ENCODE measurements at places on chromosomes 1 and 21.

DNA sequence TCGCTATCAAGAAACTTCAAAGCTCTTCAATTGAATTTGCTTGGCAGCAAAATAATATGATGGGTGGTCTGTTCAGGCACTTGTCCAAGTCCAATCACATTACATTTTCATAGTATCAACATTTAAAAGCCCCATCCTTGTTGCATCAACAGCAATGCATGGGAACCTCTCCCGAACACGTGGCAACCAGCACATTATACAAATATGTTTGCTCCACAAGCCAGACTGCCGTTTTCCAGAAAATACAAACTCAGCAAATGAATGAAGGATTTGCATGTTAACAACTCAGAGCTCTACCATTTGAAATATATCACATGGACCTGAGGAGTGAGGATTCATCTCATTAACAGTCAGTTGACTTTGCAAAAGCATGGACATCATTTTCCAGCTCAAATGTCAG lies 20.0 kb upstream of the LYPLAL1 start:
- no peak for DNase-seq

GRCh38 chr1:240608707-240609106 lies 3.2 kb downstream of the GREM2 start:
- no peak for DNase-seq

DNA sequence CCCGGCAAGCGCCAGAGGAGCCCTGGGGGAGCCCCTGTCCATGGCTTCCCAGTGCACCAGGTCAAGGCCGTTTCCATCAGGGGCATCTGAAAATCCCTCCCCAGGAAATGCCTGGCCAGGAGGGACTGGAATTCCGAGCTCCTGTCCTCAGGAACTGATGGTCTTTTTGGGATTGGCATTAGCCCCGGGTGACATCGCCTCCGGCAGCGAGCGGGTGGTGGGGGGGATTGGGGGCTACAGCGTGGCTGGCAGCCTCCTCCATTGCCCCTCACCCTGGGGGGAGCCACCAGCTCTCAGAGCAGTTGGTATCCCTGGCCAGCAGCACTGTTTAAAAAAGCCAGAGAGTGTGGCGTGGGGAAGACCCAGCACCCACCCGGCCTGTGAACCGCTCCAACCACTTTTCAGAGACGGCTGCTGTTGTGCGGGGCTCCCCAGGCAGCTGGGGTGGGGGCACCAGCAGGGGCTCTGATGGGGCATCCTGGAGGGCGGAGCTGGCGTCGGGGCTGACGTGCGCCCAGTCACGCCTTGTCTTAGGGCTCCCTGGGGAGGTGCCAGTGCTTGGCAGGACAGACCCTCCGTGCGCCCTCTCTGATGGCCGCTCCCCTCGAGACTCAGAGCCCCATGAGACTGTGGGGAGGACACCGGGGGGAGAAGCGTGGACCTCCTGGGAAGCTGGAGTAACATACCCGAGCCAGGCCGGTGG lies 62.9 kb upstream of the TTC34 start:
- DNase-seq: peak; percentile 46

GRCh38 chr1:65175171-65176055 lies 27.4 kb downstream of the AK4 start:
- DNase-seq: no peak

GRCh38 chr1:31792541-31792940 lies 23.3 kb downstream of the SPOCD1 start:
- no peak for DNase-seq

- DNase-seq: peak; percentile 88
Observed at GRCh38 chr1:181179987-181180365, 91.5 kb downstream of the IER5 start.

- peak; percentile 68 for DNase-seq
Observed at GRCh38 chr1:7084232-7084894, 299.1 kb downstream of the CAMTA1 start.

GRCh38 chr1:154619181-154619948 lies 11.4 kb upstream of the ADAR start:
- DNase-seq: no peak

DNA sequence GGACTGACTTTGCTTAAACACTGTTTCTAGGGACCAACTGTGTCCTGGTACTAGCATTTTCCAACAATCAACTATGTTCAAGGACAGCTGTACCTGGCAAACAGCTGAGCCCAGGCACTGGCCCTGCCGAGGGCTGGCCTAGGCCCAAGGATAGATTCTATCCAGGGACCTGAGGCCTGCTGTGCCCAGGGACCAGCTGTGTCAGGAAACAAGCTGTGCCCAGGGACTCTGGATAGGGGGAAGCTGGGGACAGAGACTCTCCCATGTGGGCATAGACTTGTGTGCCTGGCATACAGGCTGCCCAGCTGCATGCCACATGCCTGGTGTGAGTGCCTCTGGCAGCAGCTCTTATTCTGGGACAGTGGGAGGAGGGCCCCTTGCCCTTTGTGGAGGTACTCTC lies 38.1 kb upstream of the POU3F1 start:
- DNase-seq: no peak

- DNase-seq: no peak
Observed at GRCh38 chr21:16075649-16076282, 346.0 kb downstream of the USP25 start.

DNA sequence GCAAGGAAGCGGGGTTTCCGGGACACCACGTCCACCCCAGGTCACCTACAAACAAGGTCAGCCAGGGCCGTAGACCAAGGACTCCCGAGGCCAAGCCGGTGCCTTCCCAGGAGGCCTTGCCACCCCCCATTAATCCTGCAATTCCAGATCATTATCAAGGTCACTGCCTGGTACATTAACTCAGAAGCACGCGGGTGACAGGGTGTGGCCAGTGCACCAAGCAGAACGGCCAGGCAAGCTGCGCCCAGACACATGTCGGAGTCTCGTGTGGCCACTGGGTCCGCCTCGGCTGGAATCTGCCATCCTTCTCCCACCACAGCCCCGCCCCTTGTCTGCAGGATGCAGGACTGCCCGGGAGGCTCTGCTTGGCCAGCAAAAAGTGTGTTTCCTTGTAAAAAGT lies 144.7 kb downstream of the PRDM16 start:
- no peak for DNase-seq
